ENCODE measurements at places on chromosomes 3 and 15.

DNA sequence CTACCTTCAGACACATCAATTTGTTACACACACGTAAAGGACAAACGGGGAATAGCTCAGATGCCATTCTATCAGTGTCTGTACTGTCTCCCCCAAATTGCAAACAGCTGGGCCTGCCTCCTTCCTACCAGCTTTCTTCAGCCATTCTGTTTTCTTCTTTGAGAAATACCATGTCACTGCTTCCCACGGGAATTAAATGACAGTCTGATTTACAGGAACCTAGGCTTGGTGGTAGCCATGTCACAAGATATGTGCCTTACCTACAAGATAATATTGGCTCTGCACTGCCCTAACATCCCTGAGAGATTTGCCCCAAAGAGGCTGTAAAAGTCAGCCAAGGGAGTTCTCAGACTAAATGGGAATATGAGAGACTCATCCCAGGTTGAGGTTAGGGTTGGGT, 308.3 kb downstream of the LRTM1 start:
- no peak for DNase-seq

- no peak for DNase-seq
Observed at GRCh38 chr3:113804661-113805060, 33.9 kb upstream of the GRAMD1C start.

DNA sequence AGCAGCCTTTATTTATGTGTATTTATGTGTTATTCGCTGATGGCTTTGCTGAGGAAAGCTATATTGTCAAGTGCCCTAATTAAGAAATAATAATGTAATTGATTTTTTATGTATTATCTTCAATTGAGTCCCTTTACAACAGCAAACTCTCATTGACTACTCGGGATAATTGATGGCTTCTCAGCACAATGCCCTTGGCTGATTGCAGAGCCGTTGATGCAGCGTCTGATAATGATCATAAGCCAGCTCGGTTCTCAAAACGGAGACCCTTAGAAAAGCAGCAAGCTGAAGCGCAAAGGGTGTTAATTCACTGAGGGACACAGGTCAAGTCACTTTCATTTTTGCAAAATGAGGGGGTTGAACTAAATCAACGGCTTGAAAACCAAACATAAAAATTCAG, 357.1 kb upstream of the KCNH8 start:
- no peak for DNase-seq

DNA sequence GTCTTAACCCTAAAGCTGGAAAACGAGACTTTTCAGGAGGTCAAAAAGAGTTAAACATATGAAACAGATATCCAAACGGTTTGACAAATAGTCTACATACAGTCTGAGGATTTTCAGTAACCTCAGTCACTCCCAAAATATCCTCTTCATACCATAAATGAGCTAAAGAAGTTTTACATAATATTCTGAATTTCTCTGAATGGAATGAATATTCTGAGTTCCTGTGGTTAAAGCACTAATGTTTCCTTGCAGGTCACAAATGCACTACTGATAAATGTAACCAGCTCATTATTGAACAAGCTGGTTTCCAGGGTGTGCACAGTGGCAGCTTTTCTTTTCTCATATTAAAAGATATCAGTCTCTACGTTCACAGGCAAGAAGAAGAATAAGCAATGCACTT, 137.4 kb upstream of the POU1F1 start:
- peak; percentile 81 for DNase-seq

DNA sequence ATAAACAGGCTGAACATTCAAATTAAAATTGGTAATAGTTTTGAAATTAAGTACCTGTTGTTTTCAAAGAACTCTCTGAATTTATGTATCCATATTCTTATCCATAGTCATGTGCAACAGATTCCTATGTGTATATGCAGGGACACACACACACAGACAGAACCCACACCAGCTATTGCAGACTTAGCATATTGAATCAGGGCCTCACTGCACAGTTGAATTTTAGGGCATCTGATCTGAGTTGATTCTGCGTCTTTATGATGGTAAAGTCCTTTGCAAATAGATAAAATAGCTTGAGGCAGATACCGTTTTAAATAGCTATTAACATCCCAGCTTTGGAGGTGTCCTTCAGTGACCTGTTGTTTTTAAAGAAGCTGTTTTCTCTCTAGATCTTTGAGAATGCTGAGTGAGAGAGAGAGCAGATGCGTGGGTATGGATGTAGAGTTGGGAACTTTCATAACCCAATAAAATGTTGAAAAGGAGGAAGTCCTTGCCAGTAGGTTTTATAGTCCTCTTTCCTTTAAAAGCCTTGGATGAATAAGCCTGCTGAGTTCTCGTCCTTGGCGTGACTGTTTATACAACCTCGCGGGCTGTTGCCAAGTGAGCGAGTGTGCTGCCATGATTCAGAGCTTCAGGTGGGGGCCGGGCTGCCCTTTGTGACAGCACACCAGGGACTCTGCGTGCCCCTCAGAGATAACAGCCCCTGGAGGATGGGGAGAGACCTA, 18.3 kb downstream of the MYZAP start:
- DNase-seq: peak; percentile 34

- DNase-seq: no peak
Observed at GRCh38 chr3:69065318-69065964, 13.3 kb upstream of the TMF1 start.

- no peak for DNase-seq
Observed at GRCh38 chr3:125077864-125078263, 22.1 kb upstream of the HEG1 start.

DNA sequence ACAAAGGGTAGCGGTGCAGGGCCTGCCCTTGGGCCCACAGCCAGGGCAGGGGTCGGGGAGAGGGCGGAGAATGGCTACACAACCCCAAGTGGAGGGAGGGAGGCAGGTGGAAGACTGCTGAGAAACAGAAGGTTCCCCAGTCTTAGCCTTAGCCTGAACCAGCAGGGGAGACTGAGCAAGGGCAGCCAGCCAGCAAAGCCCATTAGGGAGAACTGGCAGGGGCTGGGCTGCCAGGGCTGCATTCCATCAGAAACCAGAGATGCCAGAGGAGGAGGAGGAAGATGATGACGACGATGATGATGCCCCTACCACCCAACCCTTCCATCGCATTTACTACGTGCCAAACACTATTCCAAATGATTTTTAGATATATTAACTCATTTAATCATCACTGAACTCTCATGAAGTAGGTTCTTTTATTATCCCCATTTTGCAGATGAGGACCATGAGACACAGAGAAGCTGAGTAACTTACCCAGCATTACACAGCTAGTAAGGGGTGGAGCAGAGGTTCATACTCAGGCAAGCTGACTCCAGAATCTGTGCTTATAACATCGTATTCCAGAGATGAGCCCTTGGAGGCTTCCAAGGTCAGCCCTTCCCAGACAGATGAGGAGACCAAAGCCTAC, 8.7 kb downstream of the SEMA7A start:
- DNase-seq: no peak

DNA sequence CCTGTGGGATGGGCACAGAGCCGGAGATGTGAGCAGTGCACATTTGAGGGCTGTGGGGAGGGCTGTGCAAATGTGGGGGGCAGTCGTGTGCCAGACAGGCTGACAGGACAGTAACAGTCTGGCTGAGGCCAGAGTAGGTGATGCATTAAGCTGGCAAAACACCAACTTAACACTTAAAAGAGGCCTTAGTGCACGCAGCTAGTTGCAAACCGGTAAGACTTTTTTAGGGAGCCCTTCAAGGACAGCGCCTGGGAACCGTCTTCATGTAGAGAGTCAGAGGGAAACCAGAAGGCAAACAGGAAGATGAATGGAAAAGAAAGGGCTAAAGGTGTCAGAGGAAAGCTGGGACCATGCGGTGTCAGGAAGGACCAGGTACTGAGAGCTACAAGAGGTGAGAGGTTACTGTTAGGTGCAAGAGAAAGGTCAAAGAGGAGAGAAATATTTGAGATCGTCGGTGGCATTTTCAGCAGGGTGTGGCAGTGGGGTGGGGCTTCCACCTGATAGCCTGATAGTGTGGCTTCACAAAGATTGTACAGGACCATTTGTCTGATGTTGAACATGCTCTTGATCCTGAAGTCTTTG, 30.0 kb upstream of the CHD2 start:
- no peak for DNase-seq

GRCh38 chr3:141708367-141708766, 29.7 kb upstream of the RNF7 start:
- no peak for DNase-seq

All from fibroblast of upper back skin (primary cell).